Tracheal epithelial cell (primary cell): ENCODE measurements at places on chromosomes 13 and 19. TPM values are rescaled to one million over a fixed set of nuclear protein-coding genes. Genes with fewer than 3 reads are reported as not detected.

The PRR22 gene
- 0.48 TPM in 1 of 2 replicates, not detected in the other for total RNA-seq

The LAIR1 gene
- total RNA-seq = under 0.01 TPM in 1 of 2 replicates, not detected in the other

The CAPN12 gene
- 5.3 and 7.7 TPM in 2 replicates for total RNA-seq

The FAM83E gene
- total RNA-seq = 17.3 and 23.9 TPM in 2 replicates

The CYP2S1 gene
- total RNA-seq = 29.6 and 31.8 TPM in 2 replicates

The ZSCAN4 gene
- 0.24 TPM in 1 of 2 replicates, not detected in the other for total RNA-seq

The MEIS3 gene
- 6.2 and 25.8 TPM in 2 replicates for total RNA-seq

The ADAT3 gene
- total RNA-seq = 0.64 and 2.9 TPM in 2 replicates

The KLK2 gene
- total RNA-seq = not detected in 2 replicates

The JSRP1 gene
- 0.72 TPM in 1 of 2 replicates, not detected in the other for total RNA-seq

The SULT2B1 gene
- 4.3 and 8.7 TPM in 2 replicates for total RNA-seq

The CKM gene
- not detected in 2 replicates for total RNA-seq

The CBY2 gene
- not detected in 2 replicates for total RNA-seq

The SLC46A3 gene
- 1.5 and 14.2 TPM in 2 replicates for total RNA-seq

The TTYH1 gene
- total RNA-seq = not detected in 2 replicates

The CEACAM20 gene
- total RNA-seq = not detected in 2 replicates

The STARD13 gene
- total RNA-seq = 0.85 and 4.3 TPM in 2 replicates

The OLFM4 gene
- total RNA-seq = under 0.01 TPM in 1 of 2 replicates, not detected in the other

The FAM124A gene
- not detected in 2 replicates for total RNA-seq

The SH2D3A gene
- total RNA-seq = 98.3 and 129 TPM in 2 replicates

The CBLC gene
- total RNA-seq = 132 and 185 TPM in 2 replicates

The ZNF382 gene
- 2.8 and 5.3 TPM in 2 replicates for total RNA-seq

The CYP2F1 gene
- not detected in 2 replicates for total RNA-seq

The PGLYRP1 gene
- not detected in 2 replicates for total RNA-seq

The SYNGR4 gene
- total RNA-seq = not detected in 2 replicates

The RAB4B gene
- total RNA-seq = 5.3 and 8.0 TPM in 2 replicates

The ZNF554 gene
- 3.6 and 4.0 TPM in 2 replicates for total RNA-seq

The KLK15 gene
- total RNA-seq = not detected in 2 replicates

The JOSD2 gene
- total RNA-seq = 11.1 and 22.7 TPM in 2 replicates

The PRTN3 gene
- total RNA-seq = not detected in 2 replicates

The PROZ gene
- total RNA-seq = not detected in 2 replicates

The TJP3 gene
- 2.3 and 5.1 TPM in 2 replicates for total RNA-seq

The PSG5 gene
- 0.43 and 1.2 TPM in 2 replicates for total RNA-seq

The SPC24 gene
- total RNA-seq = 0.64 and 4.8 TPM in 2 replicates

The EIF3K gene
- 499 and 531 TPM in 2 replicates for total RNA-seq

The BRD4 gene
- 8.7 and 13.7 TPM in 2 replicates for total RNA-seq

The ASF1B gene
- total RNA-seq = 1.7 TPM in 1 of 2 replicates, not detected in the other

The NKPD1 gene
- 0.85 and 0.96 TPM in 2 replicates for total RNA-seq

The IL4I1 gene
- 0.21 and 4.8 TPM in 2 replicates for total RNA-seq

The ACTL9 gene
- total RNA-seq = not detected in 2 replicates

The UGGT2 gene
- 26.6 and 30.4 TPM in 2 replicates for total RNA-seq

The ZNF331 gene
- 4.8 and 7.0 TPM in 2 replicates for total RNA-seq

The CLC gene
- not detected in 2 replicates for total RNA-seq

The HSPB6 gene
- total RNA-seq = 0.43 TPM in 1 of 2 replicates, not detected in the other

The FGF14 gene
- under 0.01 TPM in 1 of 2 replicates, not detected in the other for total RNA-seq

The LIPE gene
- total RNA-seq = 4.1 and 12.8 TPM in 2 replicates

The CGB8 gene
- total RNA-seq = 0.48 TPM in 1 of 2 replicates, not detected in the other

The ZNF426 gene
- total RNA-seq = 15.2 and 17.3 TPM in 2 replicates

The ANKLE1 gene
- under 0.01 and 0.72 TPM in 2 replicates for total RNA-seq

The ZNF540 gene
- 0.48 TPM in 1 of 2 replicates, not detected in the other for total RNA-seq

The ADGRE1 gene
- total RNA-seq = not detected in 2 replicates

The DAND5 gene
- total RNA-seq = 0.24 TPM in 1 of 2 replicates, not detected in the other

The STOML3 gene
- total RNA-seq = not detected in 2 replicates
